IPS-NIHi11 (cell line): ENCODE measurements at places on chromosomes 16 and 17.

- DNase-seq: no peak
Observed at GRCh38 chr17:15496735-15497670, 29.6 kb upstream of the CDRT4 start.

- DNase-seq: no peak
Observed at GRCh38 chr17:15238676-15239422, 26.3 kb downstream of the PMP22 start.

- peak; percentile 97 for DNase-seq
Observed at GRCh38 chr16:1763521-1764511, 7.5 kb downstream of the NME3 start.

GRCh38 chr16:53812914-53813313 lies 109.0 kb downstream of the FTO start:
- DNase-seq: no peak

- peak; percentile 57 for DNase-seq
Observed at GRCh38 chr16:11639925-11640899, 28.0 kb upstream of the SNN start.

GRCh38 chr17:77555741-77556291 lies 402.7 kb upstream of the TNRC6C start:
- no peak for DNase-seq

DNA sequence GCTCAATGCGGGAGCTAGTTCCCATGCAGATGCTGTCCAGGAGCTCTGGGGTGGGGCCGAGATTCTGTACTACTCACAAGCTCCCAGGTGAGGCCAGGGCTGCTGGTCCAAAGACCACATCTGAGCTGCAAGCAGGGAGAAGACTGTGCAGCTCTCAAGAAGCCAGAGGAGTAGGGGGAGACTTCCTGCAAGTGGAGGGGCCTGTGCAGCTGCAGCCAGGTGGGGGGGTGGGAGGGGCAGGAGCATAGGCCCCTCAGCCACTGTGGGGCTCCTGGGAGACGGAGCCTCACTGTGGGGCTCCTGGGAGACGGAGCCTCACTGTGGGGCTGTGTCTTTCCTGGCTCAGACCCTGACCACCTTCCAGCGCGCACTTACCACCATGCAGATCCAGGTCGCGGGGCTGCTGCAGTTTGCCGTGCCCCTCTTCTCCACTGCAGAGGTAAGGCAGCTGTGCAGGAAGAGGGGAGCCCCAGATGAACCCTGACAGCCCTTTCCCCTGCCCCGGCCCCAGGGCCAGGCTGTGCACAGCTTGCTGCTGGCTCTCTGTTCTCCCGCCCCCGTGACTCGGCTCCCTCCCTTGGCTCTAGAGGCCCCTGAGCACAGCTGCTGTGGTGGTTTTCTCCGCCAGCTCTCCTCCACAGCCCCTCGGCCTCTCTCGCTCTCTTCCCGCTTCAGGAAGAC lies 24.3 kb upstream of the DNAI2 start:
- DNase-seq: peak; percentile 48

DNA sequence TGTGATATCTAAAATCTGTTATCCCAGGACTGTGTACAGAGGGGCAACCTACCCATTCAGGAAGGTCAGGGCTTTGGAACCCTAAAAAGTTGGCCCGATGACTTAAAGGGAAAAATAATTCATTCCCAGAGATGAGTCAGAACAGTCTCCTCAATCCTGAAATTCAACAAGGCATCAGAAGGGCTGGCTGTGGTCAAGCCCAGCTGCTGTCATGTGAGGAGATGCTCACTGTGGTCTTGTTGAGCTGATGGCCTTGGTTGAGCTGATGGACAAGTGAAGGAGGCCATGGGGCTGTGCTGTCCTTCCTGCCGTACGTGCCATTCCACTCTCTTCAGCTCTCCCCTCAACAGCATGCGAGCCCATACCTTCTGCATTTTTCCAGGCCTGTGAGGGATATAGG lies 20.9 kb upstream of the DRG2 start:
- no peak for DNase-seq

DNA sequence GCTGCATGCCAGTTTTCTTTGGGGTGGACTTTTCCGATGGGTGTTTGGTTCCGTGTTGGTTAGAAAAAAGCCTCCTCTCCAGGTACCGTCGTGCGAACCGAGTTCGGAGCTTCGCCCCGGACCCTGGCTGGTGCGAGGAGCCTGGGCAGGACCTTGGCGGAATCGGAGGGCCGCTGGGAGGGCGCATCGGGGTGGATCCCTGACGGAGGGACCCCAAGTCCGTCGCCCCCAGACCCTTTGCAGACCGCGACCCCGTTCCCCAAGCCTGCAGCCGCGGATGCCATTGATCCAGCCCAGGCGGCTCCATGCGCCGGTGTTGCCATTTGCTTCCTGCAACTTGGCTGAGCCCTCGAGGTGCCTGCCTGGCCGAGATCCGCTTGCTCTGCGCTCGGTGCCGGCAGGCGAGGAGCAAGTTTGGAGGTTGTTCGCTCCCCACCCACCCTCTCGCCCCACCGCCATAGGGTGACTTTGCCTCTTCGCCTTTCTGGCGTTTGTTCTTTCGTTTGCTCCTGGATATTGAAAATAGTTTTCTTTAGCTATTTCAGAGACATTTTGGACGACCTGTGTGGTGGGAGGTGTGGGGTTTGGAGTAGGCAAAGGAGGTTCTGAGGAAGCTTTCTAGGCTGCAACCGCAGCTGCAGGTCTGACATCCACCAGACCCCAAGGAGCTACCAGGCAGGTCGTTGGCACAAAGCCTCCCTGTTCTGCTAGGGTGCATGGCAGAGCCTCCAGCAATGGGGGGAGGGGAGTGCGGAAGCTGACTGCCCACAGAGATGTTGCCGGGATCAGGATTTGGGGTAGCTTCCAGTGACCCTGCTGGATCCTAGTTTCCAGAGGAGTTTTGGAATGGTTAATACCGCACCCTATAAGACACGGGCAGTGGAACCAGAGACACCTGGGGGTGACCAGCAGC lies 58.2 kb downstream of the RAP1GAP2 start:
- DNase-seq: peak; percentile 40

DNA sequence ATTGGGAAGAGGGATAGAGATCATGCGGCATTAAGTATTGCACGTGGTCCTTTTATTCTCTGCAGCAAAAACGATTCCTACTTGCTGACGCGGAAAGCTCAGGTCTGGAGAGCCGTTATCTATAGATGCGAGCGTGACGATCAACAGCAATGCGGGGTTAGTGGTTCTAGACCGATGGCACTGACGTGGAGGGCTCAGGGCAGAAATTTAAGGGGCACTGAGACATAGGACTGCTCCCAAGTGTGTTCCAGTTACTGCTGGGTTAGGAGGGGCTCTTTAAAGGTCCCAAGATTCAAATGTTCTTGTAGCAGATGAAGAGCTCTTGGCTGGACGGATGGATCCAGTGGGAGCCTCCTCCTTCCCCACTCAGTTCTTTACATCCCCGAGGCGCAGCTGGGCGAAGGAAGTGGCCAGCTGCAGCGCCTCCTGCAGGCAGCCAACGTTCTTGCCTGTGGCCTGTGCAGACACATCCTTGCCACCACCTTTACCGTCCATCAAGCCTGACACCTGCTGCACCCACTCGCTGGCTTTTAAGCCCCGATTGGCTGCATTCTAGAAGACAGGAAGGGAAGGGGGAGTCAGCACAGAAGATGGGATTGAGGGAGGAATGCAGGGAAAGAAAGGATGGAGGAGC lies 732 bp upstream of the EXOSC6 start:
- DNase-seq: peak; percentile 59

- DNase-seq: no peak
Observed at GRCh38 chr16:49016461-49016860, 265.2 kb downstream of the CBLN1 start.

DNA sequence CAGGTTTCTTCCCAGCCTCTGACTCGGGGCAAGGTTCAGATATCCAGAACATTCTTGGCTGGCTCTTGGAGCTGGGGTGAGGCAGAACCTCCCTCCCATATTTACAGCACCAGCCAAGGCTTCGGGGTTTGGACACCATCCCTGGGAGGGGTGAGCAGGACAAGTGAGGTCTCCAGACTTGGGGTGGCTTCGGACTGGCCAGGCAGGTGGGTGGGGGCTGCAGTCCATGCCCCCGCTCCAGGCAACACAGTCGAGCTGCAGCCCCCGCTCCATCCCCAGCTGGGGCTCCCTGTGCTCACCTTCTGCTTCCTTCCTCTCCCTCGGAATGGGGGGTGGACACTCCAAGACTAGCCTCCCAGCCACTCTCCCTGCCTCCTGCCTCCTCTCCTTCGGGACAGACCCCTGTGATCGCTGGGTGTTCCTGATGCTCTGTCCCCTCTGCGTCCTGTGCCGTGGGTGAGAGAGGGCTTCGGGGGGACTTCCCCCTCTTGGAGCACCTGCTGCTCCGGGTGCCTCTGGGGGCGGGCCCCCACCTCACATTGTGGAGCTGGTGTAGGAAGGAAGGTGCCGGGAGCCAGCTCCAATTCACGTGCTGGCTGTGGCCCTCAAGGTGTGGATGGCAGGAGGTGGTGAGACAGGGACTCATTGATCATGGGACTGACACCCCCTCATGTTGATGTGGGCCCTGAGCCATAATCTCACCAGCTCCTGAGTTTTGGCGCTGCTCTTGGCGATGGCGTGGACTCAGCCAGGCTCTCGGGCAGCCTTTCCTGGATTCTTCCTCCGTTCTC lies 189.2 kb downstream of the SEC14L1 start:
- DNase-seq: no peak

- no peak for DNase-seq
Observed at GRCh38 chr17:76682296-76682695, 28.5 kb downstream of the MXRA7 start.

DNA sequence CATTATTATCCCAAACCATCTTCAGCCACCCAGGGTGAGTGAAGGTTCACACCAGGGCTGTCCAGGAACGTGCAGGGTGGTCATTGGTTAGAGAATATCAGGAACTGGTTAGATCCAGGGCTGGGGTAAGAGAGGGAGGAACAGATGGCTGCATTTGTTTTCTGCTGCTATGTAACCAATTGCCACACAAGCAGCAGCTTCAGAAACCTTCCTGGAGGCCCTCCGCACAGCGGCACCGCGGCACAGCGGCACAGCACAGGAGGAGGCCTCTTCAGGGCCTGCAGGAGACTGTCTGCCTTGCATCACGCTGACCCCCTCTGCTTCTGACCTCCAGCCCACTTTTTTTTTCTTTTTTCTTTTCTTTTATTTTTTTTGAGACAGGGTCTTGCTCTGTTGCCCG lies 86.1 kb downstream of the KCNJ12 start:
- no peak for DNase-seq

DNA sequence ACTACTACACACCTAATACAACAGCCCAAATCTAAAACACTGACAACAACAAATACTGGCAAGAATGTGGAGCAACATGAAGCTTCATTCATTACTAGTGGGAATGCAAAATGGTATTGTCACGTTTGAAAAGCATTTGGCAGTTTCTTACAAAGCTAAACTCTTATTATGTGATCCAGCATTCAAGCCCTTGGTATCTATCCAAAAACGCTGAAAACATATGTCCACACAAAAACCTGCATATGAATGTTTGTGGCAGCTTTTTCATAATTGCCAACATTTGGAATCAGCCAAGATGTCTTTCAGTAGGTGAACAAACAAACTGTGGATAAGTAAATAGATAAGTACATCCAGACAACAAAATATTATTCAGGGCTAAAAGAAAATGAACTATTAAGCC lies 501.1 kb upstream of the KIF2B start:
- DNase-seq: no peak

GRCh38 chr17:77429369-77429968 lies 288.7 kb downstream of the SEC14L1 start:
- no peak for DNase-seq

DNA sequence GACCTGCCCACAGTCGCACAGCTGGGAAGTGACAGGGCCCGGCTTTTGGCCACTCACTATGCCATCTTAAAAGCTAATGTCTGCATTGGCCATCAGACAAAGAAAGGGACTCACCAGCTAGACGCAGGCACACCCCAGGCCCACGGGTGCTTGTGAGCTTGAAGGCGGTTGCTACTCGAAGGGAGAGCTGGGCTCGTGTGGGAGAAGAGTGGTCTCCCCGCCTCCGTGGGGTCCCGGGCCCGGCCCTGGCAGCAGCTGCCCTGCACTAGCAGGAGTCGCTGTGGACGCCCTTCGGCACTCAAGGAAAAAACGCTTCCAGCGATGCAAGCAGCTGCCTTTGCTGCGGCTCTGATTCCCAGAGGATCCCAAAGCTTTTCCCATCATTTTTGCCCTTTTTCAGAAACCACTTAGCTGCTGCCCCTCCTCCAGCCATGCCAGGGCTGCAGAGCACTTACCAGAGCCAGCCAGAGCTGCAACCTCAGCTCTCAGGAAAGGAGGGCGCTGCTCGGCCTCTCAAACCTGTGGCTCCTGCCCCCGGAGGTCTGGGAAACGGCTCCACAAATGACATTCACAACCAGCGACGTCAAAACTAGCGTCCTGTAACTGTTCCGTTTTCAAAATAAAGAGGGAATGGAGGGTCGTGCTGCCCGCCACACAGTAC lies 12.3 kb downstream of the TRPV1 start:
- no peak for DNase-seq

GRCh38 chr16:87165885-87166284 lies 151.3 kb downstream of the C16orf95 start:
- DNase-seq: no peak

GRCh38 chr17:75623386-75623785 lies 9.8 kb upstream of the SMIM5 start:
- no peak for DNase-seq

DNA sequence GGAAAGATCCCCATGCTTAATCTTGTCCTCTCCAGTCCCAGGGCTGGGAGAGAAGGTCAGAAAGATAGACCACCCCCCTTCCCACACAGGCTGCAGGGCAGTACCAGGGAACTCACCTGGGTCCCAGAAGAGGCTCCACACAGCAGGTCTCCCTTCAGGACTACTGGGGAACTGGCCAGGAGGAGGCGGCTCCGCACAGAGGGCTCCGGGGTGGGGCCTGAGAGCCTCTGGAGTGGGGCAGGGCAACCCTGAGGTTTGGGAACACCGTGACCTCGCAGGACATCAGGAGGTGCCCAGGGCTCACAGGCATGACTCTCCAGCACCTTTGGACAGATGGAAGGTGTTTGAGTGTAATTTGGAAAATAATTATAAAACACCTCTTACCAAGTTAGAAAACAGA lies 11.0 kb downstream of the ABCA3 start:
- no peak for DNase-seq

GRCh38 chr16:50819706-50820105 lies 77.8 kb downstream of the CYLD start:
- no peak for DNase-seq
